ENCODE measurements at places on chromosomes 16 and 17. TPM values are rescaled to one million over a fixed set of nuclear protein-coding genes. Genes with fewer than 3 reads are reported as not detected.

The MT1H gene
- total RNA-seq, result not detected

- DNase-seq, result no peak
Measured at GRCh38 chr17:57092171-57092570, 7.1 kb downstream of the AKAP1 start.

GRCh38 chr17:81863123-81863675, 2.9 kb upstream of the P4HB start:
- DNase-seq, result no peak

GRCh38 chr16:12868169-12868568, 33.2 kb upstream of the SHISA9 start:
- no peak for DNase-seq

- DNase-seq, result no peak
Measured at GRCh38 chr17:40777971-40778370, 4.4 kb downstream of the KRT27 start.

GRCh38 chr17:42039794-42040763, 10.3 kb downstream of the C17orf113 start:
- DNase-seq, result no peak

DNA sequence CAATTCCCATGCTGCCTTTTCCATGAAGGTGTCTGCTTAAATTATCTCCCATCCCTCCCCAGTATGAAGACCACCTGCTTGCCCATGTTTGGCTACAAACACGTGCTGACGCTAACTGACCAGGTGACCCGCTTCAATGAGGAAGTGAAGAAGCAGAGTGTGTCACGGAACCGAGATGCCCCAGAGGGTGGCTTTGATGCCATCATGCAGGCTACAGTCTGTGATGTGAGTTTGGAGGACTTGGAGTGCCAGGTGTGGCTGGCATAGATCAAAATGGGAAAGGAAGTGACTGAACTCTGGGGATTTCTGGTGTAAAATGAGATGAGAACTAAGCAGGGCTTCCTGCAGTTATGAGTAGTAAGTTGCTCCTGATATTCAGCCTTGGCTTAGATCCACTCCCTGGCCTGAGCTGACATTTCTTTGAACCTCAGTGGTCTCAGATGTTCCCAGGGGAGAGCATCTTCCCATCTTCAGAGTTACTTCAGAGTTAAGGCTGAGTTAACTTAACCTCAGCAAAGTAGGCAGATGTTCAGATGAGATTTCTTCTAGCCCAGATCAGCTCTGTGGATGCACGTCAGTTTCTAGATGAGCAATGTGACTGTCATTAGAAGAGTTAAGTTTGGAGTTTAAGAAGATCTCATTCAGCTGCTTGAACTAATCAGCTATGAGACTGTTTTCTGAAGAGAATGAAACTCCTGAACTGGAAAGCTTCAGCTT, 32.7 kb downstream of the ITGB3 start:
- peak; percentile 17 for DNase-seq

DNA sequence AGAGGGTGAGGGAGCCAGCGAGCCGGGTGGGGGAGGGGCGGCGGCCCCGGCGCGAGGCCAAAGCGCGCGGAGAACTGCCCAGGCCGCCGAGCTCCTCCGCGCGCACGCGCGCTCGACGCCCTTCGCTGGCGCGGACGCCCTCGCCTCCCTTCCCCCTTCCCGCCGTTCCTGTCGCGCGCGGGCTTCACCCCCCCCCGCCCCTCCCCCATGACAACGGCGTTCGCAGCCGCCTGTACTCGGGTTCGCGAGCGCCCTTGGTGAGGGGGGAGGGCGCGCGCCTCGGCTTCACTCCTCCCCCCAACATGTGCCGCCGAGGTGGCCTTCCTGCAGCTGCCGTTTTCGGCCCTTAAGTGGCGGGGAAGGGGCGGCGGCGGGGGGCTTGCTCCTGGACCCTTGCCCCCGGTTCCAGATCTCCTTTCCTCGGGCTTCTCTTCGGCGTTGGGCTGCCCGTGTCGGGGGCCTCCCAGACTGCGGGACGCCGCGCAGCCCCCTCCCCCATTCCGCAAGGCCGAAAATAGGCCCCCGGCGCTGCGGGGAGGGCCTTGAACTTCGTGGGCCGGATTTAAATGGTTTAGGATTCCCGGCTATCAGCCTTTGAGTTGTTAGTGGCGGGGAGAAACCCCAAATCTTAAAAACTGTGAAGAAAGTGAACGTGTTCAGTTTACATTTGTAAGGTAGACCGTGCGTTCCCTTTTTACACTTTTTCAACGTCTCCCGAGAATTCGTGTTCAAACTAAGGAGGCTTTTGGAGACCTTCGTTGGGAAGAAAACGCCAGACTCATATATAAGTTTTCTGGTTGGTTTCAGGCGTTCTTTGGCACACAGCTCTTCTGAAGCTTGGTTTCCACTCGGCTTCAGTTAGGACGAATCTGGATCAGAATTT, 653 bp downstream of the SRRM2 start:
- DNase-seq, result peak; percentile 36

GRCh38 chr17:18374216-18374615, 3.4 kb upstream of the EVPLL start:
- DNase-seq, result no peak

DNA sequence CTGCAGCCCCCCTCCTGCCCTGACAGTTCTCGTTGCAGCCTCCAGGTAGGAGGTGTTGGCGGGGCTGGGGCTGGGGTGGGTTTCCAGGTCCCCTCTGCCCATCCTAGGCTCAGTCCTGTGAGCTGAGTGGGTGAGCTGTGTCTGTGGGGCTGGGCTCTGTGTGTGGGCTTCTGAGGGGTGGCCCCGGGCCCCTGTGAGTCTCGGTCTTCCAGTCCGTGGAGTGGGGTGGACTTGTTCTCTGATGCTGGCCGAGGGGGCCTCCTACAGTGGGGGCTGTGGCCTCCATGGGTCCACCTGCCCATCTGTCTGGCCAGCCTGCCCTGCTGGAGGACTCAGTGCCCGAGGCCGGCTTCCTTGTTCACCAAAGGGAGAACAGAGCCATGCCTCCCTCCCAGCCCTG, 32.7 kb downstream of the SOX8 start:
- DNase-seq, result no peak

DNA sequence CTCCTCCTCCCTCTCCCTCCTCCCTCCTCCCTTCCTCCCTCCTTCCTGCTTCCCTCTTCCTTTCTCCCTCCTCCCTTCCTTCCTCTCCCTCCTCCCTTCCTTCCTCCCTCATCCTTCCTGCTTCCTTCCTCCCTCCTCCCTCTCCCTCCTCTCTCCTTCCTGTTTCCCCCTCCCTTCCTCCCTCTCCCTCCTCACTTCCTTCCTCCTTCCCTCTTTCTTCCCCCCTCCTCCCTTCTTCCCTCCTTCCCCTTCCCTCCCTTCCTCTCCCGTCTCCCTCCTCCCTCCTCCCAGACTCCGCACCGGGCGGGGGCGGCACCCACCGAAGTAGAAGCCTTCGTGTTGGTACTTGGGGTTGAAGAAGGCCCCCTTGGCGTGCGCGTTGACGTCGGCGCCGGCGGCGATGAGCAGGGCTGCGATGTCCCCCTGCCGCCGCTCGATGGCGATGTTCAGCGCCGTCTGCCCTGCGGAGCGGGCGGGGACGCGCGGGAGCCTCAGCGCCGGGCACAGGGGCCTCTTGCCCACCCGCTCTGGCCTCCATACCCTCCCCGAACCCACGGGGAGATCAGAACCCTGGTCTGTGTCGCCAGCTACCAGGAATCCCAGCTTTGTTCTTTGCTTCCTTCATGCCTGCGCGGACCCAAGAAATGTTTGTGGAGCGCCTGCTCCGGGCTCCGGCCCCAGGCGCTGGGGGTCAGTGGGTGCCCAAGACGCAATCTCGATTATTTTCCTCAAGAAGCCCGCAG, 22.2 kb downstream of the TRPV3 start:
- DNase-seq, result peak; percentile 40

DNA sequence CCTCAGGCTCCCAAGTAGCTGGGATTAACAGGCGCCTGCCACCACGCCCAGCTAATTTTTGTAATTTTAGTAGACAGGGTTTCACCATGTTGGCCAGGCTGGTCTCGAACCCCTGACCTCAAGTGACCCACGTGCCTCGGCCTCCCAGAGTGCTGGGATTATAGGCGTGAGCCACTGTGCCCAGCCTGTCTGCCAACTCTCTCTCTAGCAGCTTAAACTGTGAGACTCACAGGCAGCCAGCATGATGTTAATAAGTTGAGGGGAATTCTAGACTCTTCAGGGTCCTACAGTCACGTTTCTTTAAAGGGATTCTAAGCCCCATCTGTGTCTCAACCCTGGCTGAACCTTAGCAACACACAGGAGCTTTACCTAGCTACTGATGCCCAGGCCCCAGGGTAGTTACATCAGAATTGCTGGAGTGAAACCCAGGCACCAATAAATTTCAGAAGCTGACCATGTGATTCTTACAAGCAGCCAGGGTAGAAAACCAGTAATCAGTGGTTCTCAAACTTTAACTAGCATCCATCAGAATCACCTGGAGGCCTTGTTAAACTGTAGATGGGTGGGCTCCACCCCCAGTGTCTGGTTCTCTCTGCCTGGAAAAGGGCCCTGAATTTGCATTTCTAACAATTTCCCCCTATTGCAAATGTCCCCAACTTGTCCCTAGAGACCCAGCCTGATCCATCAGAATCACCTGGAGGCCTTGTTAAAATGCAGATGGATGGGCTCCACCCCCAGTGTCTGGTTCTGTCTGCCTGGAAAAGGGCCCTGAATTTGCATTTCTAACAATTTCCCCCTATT, 30.7 kb downstream of the GPRC5B start:
- no peak for DNase-seq

DNA sequence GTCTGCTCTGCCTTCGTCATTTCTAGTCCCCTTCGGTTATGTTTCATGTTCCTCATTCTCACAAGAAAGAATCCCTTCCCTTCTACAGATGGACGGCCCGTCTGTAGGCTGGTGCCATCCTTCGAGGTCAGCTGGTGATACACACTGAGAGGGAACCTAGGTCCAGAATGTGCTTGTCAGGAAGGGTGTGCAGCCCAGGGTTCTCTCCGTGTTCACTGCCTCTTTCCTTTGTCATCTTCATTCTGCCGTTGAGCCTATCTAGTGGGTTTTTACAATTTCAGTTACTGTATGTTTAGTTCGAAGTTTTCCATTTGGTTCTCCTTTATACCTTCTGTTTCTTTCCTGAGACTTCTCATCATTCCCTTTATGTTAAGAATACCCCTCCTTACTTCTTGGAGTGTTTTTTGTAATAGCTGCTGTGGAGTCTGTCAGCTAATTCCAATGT, 18.9 kb downstream of the KIAA0513 start:
- DNase-seq, result no peak
